CD4-positive, alpha-beta T cell treated with Interleukin-15 for 4 hours (primary cell): ENCODE measurements at places on chromosomes 5 and 9.
A peak's percentile ranks its signal among the peaks of the same experiment; 100 is the strongest.

GRCh38 chr9:6552033-6552432 lies 93.5 kb downstream of the GLDC start:
- no peak for DNase-seq

DNA sequence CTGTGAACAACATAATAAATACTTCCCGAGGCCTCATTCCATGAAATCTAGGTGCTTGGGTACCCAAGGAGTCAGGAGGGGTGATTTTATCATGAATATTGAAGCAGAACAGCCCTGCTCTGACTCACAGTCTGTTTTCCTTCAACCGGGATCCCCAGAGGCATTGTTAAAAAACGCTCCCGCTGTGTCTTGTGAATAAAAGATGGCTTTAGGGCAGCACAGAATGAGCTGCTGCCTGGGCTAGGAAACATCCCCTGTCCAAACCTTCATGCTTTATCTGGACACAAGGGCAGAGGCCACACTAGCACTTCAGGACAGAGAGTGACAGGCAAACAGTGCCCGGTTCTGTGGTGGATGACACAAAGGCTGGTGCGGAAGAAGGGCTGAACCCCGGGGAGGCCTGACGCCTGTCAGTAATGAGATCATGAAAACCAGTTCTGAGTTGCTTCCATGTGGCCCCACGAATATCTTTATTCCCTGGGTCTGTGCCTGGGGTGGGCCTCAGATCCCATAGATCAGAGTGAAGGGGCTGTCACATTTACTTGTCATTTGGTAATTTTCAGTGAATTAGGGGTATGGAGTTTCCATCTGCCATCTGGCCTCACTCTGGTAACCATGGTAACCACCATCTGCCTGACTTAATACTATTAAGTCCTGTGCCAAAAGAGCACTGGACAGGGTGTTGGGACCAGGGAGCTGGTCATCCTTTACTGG lies 2.6 kb downstream of the IGFBPL1 start:
- no peak for DNase-seq

GRCh38 chr5:96321345-96321744 lies 111.7 kb downstream of the PCSK1 start:
- no peak for DNase-seq

DNA sequence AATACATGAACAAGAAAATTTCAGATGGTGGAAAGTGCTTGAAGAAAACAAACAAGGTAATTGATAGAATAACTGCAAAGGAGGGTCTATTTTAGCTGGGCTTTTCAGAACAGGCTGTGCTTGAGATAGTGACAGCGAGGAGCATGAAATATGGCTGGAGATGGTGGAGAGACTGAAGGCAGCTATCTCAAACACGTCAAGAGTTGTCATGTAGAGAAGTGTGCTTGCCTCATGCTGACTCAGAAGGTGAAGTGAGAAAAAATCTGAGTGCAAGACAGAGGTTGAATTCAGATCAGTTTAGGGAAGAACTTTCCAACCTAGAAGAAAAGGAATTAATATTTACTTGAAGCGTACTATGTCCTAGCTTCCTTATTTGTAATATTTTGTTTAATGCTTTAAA lies 115.5 kb upstream of the RANBP3L start:
- no peak for DNase-seq

- no peak for DNase-seq
These were observed 276.2 kb downstream of the SYK start for GRCh38 chr9:91077624-91078368.

DNA sequence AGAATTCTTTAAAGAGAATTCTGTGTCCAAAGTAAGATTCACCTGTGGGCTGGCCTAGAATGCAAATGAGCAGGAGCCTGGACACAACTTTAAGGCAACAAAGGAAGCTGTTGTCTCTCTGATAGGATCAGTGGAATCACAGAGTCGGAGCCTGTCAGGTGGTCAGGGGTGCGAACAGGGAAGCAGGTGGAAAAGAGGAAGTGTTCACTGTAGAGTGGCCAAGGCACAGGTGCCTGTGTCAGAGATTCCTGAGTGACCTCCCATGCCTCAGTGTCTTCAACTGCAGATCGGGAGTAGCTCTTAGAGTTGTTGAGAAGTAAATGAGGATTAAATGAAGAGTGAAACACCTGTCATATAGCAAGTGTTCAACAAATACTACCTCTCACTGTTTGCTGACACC lies 48.8 kb downstream of the ZNF366 start:
- no peak for DNase-seq

DNA sequence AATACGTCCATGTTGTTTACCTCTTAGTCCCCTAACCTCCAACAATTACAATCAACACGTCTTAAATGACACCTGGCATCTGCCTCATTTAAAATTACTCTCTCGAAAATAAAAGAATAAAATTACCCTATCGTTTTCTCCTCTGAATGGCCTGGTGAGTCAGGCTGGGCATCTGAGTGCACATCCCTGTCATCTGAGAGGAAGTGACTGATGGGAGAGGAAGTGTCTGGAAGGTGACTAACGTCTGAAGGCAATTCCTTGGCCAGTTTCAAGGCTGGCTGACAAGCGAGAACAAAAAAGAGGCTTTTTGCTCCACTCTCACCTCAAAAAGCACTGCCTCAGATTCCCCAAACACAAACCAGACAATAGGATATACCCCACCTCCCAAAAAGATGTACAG lies 57.7 kb downstream of the MAPKAP1 start:
- DNase-seq: peak; percentile 33

GRCh38 chr5:133273661-133274596 lies 222.1 kb downstream of the HSPA4 start:
- no peak for DNase-seq

DNA sequence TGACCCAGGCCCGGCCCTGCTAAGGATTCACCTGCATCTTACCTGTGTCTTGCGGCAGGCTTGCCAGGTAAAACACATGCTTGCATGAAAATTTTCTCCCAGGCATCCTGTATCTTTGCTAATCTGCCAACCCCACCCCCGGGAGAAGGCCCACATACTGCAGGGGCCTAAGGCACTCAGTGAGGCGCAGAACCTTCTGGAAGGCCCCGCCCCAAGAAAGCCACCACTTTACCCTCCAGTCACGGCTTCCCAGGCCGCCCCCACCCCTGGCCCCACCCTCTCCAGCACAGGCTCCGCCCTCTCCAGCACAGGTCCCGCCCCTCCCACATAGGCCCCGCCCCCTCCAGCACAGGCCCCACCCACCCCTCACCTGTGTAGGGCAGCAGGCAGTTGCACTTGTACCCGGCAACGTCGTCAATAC lies 29.8 kb upstream of the SEC16A start:
- DNase-seq: no peak

DNA sequence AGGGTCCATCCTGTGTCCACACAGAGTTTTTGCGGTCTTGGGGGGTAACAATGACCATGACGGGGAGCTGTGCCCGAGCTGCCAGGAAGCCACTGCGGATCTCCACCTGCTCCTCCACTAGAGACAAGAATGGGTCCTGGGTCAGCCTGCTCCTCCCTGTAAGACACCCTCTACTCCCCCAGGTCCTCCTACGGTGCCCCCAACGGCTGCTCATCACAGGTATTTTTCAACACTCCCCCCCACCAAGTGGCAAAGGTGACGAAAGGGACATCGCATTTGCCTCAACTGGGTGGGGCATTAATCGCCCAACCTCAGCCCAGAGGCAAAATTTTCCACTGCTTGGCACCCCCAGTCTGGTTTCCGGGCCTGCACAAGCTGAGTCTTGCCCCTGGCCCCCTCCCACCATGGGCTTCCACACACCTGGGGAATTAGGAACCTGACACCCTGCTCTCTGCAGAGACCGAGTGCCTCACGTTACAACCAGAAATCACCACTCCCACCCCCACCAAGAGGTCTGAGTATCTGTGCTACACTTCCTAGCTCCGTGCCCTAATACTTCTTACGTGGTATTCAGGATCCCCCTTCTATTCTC lies 9.6 kb downstream of the NOL6 start:
- DNase-seq: no peak

DNA sequence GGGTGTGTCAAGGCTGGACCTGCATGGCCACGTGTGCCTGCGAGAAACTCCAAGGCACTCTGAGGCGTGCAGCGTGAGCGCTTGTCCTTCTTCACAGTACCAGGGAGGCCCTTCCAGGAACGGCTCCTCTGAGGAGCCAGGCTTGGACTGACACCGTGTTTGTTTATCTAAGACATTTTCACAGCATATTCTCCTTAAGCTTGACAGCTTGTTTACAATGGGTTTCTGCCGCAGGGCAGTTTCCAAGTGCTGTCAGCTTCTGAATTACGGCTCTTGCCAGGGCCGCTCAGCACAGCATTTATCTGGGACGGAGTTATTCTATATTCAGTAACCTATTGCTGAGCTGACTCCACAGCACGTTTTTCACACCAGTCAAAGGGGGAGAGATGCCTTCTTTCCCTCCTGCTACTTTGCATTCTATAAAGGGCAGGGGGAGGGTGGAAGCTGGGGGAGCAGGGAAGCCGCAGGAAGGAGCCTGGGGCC lies 98.4 kb downstream of the LMNB1 start:
- no peak for DNase-seq

DNA sequence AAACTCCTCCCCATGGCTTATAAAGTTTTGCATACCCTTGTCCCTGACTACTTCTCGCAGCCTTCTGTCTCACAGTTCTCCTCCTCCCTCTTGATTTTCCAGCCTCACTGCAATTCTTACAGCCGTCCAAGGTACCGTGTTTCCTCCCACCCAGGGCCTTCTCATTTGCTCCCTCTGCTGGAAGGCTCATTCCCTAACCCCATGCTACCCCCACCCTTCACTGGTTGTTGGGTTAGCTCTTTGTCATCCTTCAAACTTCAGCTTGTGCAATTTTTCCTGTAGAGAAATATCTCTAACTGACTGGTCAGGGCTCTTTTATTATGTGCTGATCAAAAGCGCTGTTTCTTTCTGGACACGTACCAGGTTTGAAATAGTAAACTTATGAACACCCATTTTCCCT lies 329.2 kb downstream of the EBF1 start:
- DNase-seq: no peak

- DNase-seq: no peak
These were observed 34.1 kb downstream of the PTCH1 start for GRCh38 chr9:95482621-95483020.

GRCh38 chr5:9596171-9596780 lies 33.9 kb downstream of the TAS2R1 start:
- DNase-seq: no peak

DNA sequence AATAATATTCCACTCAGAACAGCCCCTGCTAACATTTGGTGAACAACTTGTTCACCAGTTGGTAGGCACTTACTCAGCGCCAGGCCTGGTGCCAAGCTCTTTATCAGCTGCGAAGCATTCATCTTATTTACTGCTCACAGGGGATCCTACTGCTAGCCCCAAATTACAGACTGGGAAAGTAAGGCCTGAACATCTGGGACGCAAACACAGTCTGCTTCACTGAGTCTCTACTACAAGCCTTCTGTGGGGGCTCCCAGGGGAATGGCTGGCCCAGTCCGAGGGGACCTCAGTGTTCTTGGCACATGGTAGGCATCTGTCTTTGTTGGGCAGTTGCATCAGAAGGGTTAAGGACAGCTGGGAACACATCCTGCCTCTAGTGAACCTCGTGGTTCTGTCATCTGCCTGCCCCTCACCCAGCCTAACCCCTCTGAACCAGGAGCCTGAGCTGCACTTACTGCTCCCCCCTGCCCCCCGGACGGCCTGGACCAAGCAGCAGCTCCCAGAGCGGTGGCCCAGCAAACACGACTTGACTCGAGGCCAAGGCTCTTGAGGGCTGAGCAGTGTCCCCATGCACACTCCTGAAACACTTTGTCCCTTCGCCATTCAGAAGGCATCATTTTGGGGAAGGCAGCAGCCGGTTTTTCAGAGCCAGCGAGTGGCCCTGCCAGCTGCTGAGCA lies at the start of gene PHYHD1:
TSS of gene PHYHD1 (plus strand) at position 602 of the 678 bp plus-strand sequence. CDS start 1,342 bp downstream, outside the sequence.
- no peak for DNase-seq

- no peak for DNase-seq
These were observed 259.9 kb upstream of the RASA1 start for GRCh38 chr5:87007737-87008136.

- DNase-seq: no peak
These were observed 246.0 kb upstream of the NUDT12 start for GRCh38 chr5:103808464-103809106.

GRCh38 chr5:22471154-22471553 lies 382.0 kb downstream of the CDH12 start:
- DNase-seq: no peak

GRCh38 chr5:179497636-179498340 lies 52.6 kb upstream of the RUFY1 start:
- no peak for DNase-seq

DNA sequence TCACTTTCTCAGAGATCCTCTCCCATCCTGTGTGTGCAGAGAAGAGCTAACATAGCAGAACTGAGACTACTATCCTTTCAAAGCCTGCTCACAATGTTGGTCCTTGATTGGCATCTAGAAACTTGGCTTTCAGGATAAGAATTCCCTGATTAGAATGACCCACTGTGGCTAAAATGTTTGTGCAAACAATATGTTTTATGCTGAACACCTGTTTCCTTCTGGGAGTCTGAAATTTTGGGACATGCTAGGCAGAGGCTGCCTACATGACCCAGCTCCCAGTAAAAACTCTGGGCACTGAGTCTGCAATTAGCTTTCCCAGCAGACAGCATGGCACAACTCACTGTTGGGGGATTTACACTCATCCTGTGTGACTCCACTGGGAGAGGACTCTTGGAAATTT lies 78.9 kb downstream of the CFAP95 start:
- no peak for DNase-seq

- DNase-seq: no peak
These were observed 16.6 kb upstream of the PSMD5 start for GRCh38 chr9:120859361-120859760.

DNA sequence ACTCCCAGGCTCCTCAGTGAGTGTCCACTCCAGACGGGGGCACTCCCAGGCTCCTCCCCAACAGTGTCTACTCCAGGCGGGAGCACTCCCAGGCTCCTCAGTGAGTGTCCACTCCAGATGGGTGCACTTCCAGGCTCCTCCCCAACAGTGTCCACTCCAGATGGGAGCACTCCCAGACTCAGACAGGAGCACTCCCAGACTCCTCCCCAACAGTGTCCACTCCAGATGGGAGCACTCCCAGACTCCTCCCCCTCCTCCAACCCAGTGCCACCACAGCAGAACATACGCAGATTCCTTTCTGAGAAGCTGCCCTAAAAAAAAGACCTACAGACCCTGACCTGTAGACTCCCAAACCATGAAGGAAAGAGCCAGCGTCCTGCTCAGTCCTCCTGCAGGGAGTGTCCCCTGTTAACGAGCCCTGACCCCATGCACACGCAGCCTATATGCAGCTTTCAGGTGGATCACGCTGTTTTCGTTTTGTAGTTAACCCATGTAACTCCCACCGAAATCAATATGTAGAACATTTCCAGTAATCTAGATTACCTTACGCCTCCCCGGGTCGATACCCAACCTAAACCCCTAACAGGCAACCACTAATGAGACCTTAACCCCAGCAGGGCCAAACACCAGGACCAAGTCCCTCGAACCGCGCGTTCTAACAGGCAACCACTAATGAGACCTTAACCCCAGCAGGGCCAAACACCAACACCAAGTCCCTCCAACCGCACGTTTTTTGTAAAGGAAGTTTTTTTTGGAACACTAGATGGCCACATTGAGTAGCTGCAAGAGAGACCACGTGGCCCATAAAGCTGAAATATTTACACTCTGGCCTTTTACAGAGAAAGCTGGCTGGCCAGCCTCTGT lies 15.7 kb downstream of the PNPLA7 start:
- DNase-seq: peak; percentile 39

GRCh38 chr5:114857941-114858551 lies 311.7 kb downstream of the TRIM36 start:
- DNase-seq: no peak
